Naive thymus-derived CD8-positive, alpha-beta T cell (primary cell): ENCODE measurements at places on chromosomes 2 and 18. TPM values are rescaled to one million over a fixed set of nuclear protein-coding genes. Genes with fewer than 3 reads are reported as not detected.

The SPDYA gene
- 2.1 TPM for total RNA-seq

The MDH1B gene
- total RNA-seq, result 0.60 TPM

The CABYR gene
- 2.1 TPM for total RNA-seq

The ITGA4 gene
- 206 TPM for total RNA-seq

The CROCC2 gene
- not detected for total RNA-seq

The POTEJ gene
- not detected for total RNA-seq

The IRS1 gene
- 11.4 TPM for total RNA-seq

The APCDD1 gene
- not detected for total RNA-seq

The CPO gene
- not detected for total RNA-seq

The DNAJC5G gene
- not detected for total RNA-seq

The FARSB gene
- total RNA-seq, result 15.8 TPM

The PMAIP1 gene
- total RNA-seq, result 20.3 TPM

The KCNE4 gene
- not detected for total RNA-seq

The ERBB4 gene
- total RNA-seq, result not detected

The RNF152 gene
- 0.19 TPM for total RNA-seq

The NEB gene
- total RNA-seq, result 1.7 TPM

The KCNG2 gene
- total RNA-seq, result not detected

The SCYGR4 gene
- total RNA-seq, result not detected

The GCG gene
- total RNA-seq, result not detected

The TLX2 gene
- total RNA-seq, result not detected

The KYNU gene
- 0.65 TPM for total RNA-seq
